Right ventricle myocardium inferior (tissue), 1 donor: ENCODE measurements at places on chromosomes 11 and 22. TPM values are rescaled to one million over a fixed set of nuclear protein-coding genes. Genes with fewer than 3 reads are reported as not detected.

CARNS1 gene
- 14.1 TPM for total RNA-seq

OR4C5 gene
- not detected for total RNA-seq

OR51B2 gene
- not detected for total RNA-seq

SYT13 gene
- total RNA-seq = 7.0 TPM

INS gene
- not detected for total RNA-seq

TREH gene
- not detected for total RNA-seq

LYVE1 gene
- 106 TPM for total RNA-seq

SMTNL1 gene
- not detected for total RNA-seq

KCNJ5 gene
- total RNA-seq = 7.5 TPM

OR5P2 gene
- total RNA-seq = not detected

CARD16 gene
- total RNA-seq = 9.2 TPM

DESI1 gene
- 41.6 TPM for total RNA-seq
